ENCODE measurements at places on chromosomes 5 and 9. TPM values are rescaled to one million over a fixed set of nuclear protein-coding genes. Genes with fewer than 3 reads are reported as not detected.

The THOC3 gene
- total RNA-seq, result 123 TPM

- no peak for DNase-seq
- H3K27ac ChIP-seq, result no peak overlapping the region
- no peaks in the 10 kb centered on the region for H3K27me3 ChIP-seq
- H3K4me3 ChIP-seq, result no peak overlapping the region
- H3K4me1 ChIP-seq, result no peaks in the 10 kb centered on the region
Observed at GRCh38 chr5:32836176-32836575, 125.1 kb downstream of the NPR3 start.

The NSG2 gene
- not detected for total RNA-seq

GRCh38 chr5:103098993-103099392, 20.9 kb downstream of the GIN1 start:
- H3K36me3 ChIP-seq, result no peaks in the 10 kb centered on the region
- no peak overlapping the region for H3K27ac ChIP-seq
- no peak overlapping the region for H3K4me3 ChIP-seq
- H3K27me3 ChIP-seq, result no peaks in the 10 kb centered on the region
- no peaks in the 10 kb centered on the region for H3K4me1 ChIP-seq
- no peak for DNase-seq

The TYRP1 gene
- total RNA-seq, result not detected
